ENCODE measurements at places on chromosomes 11 and 22.

GRCh38 chr22:45775569-45776312, 104.1 kb downstream of the ATXN10 start:
- DNase-seq = no peak

DNA sequence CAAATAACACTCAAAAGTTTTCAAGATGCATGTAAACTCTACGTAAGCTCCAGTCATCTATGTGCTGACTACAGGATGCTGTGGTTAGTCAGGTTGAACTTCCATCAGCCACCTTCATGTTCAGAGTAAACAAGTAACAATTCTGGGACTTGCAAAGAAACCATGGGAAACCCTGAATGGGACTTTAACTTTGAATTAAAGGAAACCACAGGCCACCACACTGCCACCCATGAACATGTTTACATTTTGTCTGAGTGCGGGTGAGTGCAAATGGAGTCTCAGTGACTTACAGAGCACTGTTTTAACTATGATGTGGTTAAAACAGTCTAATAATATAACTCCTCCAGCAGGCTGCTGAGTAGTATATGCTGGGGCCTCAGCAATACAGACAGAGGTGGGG, 12.9 kb upstream of the SYTL2 start:
- peak; percentile 88 for DNase-seq

- no peak for DNase-seq
Observed at GRCh38 chr22:45131749-45132148, 32.0 kb upstream of the NUP50 start.

- no peak for DNase-seq
Observed at GRCh38 chr22:22974795-22975580, 87.4 kb downstream of the IGLL5 start.

DNA sequence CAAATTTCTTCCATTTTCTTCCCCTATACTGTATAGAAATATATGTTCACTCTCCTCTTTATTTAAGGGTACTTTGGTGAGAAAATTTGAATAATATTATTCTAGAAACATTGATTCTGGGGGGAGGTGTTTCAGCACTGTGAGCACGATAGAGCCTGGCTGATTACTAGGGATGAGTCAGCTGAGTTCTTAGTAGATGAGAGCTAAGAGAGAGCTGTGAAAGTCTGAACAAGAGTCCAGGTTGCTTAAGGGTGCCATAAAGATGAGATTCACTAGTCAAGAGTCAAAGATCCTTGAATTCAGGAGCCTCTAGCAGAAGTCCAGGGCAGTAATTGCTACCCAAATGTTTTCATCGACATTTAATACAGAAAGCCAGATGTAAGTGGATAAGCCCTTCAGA, 756.6 kb upstream of the API5 start:
- no peak for DNase-seq

DNA sequence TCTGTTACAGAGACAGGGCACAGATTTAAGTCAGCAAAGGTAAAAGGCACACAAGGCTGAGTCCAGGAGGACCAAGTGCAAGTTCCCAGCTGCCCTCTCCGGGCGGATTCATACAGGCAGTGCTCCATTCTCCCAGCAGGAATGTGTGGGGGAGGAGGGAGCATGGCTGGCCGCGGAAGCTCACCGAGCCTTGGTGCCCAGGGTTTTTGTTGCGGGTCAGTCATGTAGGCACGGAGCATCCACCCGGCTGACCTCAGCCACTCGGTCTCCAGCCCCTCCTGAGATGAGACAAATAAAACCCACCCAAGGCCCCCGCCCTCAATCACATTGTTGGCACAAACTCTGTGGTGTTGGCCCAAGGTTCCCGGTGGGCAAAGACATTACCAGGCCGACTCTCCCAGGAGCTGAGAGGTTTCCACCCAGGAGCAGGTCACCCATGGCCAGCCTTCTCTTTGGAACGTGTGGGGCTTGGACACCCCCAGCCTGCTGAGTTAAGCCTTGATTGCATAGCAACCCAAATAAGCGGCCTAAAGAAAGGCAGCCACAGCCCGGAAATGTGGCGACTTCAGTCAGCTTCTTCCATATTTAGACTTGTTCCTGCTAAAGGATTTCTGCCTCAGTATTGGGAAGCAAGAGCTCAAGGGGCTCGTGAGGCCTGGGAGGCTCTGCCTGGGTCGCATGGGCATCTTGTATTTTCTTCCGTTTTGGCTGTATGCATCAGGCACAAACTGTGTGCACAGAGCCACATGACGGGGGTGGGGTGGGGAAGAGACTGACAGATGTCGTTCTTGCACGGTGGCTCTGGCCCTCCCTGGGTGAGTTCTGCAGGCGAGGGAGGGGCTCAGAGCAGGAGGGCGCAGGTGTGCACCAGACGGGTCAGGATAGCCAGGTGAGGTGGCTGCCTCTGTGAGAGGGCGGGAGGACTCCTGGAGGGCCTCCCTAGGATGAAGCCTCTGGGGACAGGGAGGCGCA, 63.0 kb downstream of the ARHGAP8 start:
- DNase-seq = no peak

- DNase-seq = no peak
Observed at GRCh38 chr11:55658608-55659007, 3.4 kb upstream of the OR4C6 start.

DNA sequence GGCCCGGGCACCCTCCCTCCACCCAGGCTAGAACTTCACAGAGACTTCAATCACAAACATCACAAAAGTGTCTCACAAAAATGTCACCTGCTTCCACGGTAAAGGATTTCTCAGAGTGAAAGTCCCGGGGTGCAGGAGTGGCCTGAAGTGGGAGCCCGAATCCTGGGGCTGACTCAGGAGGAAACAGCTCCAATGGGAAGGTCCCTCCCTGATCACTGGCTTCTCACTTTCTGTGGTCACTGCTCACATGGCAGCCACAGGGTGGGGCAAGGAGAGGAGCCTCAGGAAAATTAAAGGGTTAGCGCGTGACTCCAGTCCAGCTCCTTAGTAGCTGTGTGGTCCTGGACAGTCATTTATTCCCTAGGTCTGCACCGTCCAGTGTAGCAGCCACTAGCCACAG, 564.5 kb upstream of the B3GAT1 start:
- DNase-seq = no peak

DNA sequence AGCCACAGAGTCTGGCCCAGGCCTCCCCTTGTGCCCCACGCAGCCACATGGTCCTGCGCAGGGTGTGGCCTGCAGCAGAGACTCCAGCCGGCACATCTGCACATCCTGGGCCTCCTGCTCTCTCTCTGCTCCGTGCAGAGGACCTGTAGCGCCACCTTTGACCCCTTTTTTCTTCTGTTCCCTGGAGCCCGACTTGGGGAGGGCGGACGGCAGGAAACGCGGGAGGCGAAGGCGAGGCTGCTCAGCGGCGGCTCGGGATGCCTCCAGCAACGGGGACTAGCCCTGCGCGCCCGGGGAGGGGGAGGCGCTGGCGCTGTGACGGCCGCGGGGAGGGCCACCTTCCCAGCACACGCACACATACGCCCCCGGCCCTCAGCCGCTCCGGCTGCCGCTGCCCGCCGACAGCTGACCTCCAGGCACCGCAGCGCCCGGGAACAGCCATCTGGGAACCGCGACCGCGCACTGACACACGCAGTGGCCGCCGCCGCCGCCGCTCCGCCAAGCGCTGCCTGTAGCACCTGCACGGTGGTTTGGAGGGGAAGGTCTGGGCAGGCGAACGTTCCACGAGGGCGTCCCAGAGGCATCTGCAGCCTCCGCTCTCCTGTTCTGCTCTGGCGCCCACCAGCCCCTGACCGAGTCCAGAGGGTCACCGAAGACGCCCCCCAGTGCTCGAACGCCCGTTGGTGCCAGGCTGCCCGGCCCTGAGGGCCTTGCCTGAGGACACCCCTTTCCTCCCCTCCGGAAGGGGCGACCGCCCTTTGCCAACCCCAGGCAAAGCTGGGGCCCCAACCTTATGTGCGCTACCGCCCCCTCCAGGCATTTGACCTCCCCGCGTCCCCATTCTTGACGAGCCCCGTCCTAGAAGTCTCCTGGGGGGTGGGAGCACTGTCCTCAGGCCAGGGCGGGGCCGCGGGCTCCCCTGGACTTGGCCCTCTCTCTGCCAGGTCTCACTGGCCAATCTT, 16.9 kb upstream of the C22orf42 start:
- no peak for DNase-seq

GRCh38 chr22:29979777-29980321, 96.9 kb downstream of the MTMR3 start:
- DNase-seq = no peak

- no peak for DNase-seq
Observed at GRCh38 chr22:19974935-19975706, 33.5 kb upstream of the TXNRD2 start.

DNA sequence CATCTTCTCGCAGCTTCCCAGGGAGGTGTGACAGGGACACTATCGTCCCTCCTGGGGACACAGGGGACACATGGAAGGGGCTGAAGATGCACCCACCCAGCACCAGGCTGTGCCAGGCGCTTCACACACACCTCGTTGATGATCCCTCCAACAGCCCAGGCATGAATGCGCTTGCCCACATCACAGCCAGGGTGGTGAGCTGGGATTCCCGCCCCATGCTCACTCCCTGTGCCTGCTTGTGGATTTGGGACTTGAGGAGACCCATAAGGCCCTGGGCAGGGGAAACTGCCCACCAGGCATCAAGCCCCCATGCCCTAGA, 57.8 kb downstream of the OTOG start:
- no peak for DNase-seq

DNA sequence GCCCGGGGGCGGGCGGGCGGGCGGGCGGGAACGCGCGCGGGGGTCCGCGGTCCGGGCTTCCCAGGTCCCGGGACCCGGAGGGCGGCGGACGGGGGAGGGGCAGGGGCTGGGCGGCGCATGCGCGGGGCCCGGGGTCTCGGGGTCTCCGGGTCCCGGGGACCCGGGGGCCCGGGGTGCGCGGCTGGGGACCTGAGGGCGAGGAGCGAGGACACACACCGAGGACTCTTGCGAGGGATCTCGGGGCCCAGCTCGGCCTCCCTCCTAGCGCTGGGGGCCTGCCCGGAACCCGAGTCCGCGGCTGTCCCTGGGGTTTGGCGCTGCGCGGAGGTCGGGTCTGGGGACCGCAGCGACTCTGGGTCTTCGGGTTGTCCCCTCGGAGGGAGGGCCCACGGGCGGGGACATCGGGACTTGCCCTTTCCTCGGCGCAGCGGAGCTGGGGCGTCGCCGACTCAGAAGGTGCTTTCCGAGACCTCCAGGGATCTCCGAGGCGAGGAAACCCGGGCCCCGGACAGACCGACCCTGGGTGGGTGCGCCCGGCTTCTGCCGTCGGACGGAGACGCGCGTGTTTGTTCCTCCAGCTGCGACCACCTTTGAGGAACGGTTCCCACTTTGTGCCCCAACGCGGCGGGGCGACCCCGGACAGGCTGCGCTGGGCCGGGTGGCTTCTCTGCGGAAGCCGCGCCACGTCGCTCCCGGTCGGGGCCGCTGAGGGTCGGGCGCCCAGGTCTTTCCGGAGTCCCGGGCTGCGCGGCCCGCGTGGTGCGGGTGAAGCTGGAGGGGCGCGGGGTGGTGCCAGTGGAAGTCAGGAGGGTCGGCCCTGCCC, 540 bp downstream of the PPARA start:
- peak; percentile 46 for DNase-seq

DNA sequence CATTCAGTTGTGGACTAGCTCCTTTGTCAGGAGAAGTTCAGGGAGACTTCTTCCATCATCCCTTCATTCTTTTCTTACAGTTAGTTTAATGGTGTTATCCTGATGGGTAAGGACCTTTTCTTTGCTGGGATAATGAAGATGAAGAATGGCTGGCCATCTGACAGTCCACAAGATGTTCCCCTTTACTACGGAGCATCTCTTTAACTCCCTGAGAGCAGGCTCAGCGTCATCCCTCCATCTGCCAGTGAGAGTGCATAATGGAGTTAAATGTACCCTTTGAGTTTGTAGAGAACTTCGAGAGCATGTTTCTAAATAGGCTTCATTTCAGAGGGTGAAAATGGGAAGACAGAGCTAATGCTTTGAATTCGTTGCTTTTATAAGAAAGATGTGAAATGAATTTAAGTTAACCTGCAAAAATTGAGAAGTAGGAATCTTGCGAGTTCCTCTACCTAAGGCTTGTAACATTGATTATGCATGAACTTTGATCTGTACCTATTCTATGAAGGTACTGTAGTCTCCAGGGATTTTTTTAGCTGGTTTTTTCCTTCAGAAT, 1.7 kb downstream of the EP300 start:
- DNase-seq = peak; percentile 34

GRCh38 chr11:93820847-93821246, 29.6 kb downstream of the VSTM5 start:
- DNase-seq = no peak

DNA sequence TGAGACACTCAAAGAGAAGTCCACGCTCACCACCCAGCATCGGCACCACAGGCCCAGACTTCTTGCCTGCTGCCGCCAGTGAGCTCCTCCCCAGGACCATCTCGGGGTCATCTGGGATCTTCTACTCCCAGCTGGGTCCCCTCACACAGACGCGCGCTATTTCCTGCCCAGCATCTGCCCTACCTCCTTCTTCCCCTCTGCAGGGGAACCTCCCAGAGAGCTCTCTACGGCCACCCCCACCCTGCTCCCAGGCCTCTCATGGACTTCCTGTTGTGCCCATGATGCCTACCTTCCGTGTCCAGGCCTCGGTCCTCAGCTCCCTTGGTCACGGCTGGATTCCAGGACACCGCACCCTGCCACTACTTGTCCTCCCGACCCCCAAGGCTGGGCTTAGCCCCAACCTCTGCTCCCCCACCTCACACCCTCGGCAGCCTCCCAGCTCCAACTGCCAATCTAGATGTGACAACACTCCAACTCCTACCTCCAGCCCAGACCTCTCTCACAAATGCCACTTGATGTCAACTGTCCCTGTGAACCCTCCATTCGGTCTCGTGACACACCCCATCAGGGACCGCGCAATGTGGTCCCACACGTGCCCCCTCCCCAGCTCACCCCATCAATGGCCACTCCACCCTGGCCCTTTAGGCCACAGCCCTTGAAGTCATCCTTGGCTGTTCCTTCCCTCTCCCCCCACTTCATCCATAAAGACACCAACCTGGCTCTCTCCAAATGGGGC, 45.3 kb downstream of the SGSM3 start:
- DNase-seq = no peak

GRCh38 chr22:29147331-29147899, 58.3 kb upstream of the EMID1 start:
- no peak for DNase-seq

GRCh38 chr11:3613998-3614741, 27.6 kb downstream of the ART5 start:
- DNase-seq = no peak

DNA sequence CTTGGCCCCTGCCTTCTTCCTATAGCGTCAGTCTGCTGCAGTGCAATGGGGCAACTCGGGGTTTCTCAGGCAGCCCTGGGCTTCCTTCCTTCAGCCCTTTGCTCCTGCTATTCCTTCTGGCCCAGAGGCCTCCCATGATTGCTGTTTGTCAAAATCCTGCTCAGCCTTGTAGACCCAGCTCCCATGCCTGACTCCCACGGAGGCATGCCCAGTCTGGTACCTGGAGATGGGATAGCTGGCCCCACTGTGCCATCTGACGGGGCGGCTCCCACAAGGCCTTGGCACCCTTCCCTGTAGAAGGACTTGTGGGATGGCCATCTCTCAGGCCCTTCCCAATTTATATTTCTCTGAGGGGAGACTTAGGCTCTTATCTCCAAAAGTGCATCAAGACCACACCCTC, 590 bp upstream of the CD6 start:
- DNase-seq = no peak

GRCh38 chr11:46710821-46711269, 8.2 kb upstream of the F2 start:
- no peak for DNase-seq

GRCh38 chr11:55942785-55943392, 6.7 kb upstream of the OR5I1 start:
- DNase-seq = peak; percentile 7

All from activated CD4-positive, alpha-beta T cell treated with anti-CD3 and anti-CD28 coated beads, Interleukin-2, amount 10 ng/mL, durations not matched to agents 7 days and 5 days (primary cell).